ENCODE measurements at places on chromosomes 6 and 20.
A peak's percentile ranks its signal among the peaks of the same experiment; 100 is the strongest.

- no peak for DNase-seq
Observed at GRCh38 chr6:95576998-95577303, 384 bp upstream of the MANEA start.

- no peak for DNase-seq
Observed at GRCh38 chr20:51354191-51354768, 188.2 kb downstream of the NFATC2 start.

- DNase-seq = no peak
Observed at GRCh38 chr6:106087548-106088325, 1.6 kb downstream of the PRDM1 start.

GRCh38 chr6:118263921-118264486 is 284.1 kb upstream of the PLN start:
- DNase-seq = no peak

DNA sequence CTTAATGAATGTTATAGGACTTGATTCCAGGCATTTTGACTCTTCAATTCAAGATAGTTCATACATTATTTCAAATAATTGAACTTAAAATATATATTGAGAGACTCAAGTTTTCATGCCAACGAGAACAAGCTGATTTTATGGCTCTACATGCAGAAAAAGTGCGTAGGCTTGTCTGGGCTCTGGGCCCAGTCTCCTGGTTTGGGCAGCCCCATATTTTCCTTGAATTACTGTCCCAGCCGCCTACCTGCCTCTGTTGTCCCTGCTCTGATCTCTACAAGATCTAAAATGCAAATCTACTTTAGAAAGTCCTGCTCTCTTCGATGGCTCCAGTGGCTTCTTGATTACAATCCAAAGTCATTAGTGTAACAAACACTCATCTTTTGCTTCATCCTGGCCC is 537.4 kb upstream of the CHD6 start:
- no peak for DNase-seq

GRCh38 chr20:53284696-53285095 is 308.9 kb downstream of the ZNF217 start:
- DNase-seq = no peak

DNA sequence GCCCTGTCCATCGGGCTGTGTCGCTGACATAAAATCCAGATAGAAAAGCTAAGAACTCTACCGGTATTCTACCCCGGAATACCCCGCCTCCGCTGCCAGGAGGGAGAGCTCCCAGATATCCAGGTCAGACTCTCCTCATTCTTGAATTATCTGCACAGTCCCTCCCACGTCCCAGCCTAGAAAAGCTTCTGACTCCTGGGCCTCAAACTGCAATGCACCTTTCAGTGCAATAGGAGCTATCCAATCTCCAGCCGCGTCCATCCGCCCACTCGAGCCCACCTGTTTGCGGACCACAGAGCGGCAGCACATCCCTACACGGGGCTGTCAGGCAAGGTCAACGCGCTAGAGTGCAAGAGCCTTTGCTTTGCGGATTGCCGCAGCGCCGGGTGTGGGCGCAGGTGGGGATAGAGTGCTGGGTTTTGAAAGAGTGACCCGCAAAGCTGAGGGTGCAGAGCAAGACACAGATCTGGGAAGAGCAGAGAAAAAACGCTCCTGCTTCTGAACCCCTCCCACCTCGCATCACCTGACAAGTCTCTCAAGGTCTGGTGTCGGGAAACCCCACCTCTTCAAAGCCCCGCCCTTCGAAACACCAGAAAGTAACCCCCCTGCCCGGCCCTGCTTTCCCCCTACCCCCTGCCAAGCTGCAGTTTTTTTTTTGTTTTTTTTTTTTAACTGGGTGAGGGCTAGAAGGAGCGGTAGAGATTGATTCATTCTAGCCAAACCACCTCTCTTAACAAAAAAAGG is 1.3 kb downstream of the TAPBP start:
- DNase-seq = peak; percentile 85

GRCh38 chr6:127690092-127690491 is 113.1 kb downstream of the C6orf58 start:
- DNase-seq = peak; percentile 19

- peak; percentile 39 for DNase-seq
Observed at GRCh38 chr20:56628015-56628872, 862 bp upstream of the TFAP2C start.

GRCh38 chr6:26520237-26520849 is 17.8 kb upstream of the HMGN4 start:
- no peak for DNase-seq

DNA sequence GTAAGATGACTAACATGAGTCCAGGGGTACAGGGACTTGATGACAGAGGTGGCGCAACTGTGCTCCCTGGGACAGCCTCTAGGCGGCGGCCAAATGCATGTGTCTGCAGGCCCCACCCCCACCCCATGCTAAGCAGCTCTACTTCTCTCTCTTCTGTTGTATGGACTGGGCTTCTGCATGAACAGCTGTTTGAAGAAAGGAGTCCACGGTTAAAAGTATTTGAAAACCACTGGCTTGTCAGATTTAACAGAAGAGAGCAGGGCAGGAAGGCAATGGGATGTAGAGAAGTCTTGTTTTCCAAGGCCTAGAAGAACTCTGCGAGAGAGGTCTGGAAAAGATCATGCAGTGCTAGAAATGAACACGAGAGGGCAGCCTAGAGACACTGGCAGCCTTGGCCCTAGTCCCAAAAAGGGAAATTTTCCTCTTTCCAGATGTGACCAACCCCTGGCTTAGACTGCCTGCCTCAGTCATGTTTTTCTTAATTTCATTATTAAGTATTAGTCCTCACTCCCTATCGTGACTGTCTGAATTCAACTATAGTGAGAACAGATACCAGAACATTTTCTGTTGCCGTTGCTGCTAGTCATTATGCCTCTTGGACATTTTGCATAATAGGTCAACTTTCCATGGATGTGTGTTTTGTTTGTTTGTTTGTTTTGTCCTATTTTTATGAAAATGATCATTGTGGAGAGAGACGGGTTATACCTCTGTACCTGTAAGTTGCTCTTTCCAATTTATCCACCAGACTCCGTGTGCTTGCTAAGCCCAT is 265.0 kb downstream of the ADGRG6 start:
- peak; percentile 38 for DNase-seq

DNA sequence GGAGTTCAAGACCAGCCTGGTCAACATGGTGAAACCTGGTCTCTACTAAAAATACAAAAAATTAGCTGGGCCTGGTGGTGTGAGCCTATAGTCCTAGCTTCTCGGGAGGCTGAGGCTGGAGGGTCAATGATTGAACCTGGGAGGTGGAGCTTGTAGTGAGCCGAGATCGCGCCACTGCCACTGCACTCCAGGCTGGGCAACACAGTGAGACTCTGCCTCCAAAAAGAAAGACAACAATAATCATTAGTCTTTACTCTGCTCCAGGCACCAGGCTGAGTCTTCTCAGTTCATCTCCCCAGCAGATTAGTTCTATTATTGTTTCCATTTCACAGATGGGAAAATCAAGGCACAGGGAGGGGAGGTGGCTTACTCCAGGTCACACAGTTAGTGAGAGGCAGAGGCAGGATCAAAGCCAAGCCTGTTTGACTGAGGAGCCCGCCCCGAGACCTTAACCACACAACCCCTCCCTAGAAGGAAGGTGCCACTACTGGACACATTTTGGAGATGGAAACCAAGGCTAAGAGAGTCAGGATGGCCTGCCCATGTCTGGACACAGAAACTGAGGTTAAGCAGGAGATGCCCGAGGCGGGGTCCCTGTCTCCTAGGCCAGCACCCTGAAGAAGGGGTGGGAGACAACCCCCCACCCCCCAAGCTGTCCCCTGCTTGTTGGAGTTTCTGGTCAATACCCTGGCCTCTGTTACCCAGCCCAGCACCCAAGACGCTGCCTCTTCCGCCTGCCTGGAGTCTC is 75.8 kb downstream of the CEBPB start:
- DNase-seq = no peak

- DNase-seq = no peak
Observed at GRCh38 chr6:45607798-45608197, 230.1 kb upstream of the SUPT3H start.

DNA sequence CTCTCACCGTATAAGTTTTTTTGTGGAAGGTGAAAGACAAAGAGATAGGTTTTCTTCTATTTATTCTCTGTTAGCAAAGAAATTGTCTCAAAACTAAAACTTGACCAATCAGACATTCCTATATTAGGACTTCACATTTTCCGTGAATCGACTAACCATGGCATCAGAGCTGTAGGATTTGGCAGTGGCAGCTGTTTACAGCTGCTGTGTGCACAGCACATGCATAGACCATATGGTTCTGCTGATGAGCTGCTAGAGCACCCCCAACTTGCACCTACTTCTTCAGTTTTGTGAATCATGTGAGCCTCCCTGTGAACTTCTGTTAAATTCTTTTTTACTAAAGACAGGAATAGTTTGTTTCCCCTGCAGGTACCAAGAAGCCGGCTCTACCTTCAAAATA is 157.9 kb downstream of the RFX6 start:
- no peak for DNase-seq

All from A549 (cell line).